NCI-H1048 (cell line): ENCODE measurements at places on chromosomes 16 and 17.

- DNase-seq, result no peak
These were observed 18.4 kb downstream of the KDM8 start for GRCh38 chr16:27221576-27222248.

DNA sequence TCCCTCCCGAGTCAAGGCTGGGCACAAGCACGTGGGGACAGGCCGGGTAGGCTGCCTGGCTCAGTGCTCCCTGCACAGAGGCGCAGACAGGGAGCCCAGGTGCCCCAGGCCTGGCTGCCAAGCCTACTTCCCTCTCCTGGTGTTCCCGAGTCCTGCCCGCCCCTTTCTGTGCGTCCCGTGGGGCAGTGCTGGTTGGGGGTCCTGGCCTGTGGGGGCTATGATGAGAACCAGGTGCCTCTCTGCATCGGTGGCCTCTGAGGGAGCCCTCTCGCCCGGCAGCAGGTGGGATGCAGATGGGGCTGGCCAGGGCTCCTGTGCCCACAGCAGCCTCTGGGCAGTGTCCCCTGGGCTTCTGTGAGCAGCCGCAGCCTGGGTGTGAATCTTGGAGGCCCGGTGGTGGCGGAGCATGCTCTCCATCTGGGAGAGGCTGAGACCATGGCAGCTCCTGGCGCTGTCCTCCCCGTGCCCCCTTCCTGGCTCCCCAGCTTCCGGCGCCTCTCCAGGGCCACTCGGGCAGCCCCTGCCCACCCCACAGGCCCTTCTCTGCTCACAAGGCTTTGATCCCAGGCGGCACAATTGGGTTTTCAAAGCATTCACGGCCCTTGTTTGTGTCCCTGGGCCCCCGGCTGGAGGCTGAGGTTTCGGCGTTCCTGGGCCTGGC, 7.2 kb downstream of the CENPX start:
- DNase-seq, result no peak

GRCh38 chr16:89733792-89734191, 12.5 kb downstream of the ZNF276 start:
- no peak for DNase-seq

DNA sequence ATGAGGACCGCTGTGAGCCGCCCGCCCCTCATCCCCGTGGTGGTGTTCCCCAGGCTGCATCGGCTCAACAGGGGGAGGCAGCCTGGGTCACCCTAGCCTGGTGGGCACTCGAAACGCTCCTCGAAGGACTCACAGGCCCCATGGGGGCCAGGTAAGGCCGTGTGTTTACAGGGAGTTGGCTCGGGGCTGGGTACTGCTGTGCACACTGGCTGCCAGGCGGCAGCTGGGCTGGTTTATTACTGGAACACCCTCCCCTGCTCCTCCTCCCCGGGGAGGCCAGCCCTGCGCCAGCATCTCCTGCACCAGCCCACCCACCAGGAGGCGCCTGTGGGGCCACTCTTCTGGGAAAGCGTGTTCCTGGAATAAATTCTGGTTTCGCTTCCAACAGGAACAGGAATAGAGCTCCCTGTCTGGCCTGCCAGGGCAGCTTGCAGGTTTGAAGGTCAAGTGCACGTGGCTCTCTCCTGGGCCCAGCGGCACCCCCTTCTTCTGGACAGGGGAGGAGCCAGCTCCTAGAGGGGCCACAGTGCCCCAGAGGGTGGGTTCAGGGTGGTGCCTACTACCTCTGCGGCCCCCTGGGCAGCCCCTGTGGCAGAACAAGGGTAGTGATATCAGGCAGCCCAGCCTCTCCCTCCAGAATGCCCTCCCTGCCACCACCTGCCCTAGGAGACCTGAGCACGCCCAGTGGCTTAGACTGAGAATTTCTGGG, 11.3 kb downstream of the MCRIP1 start:
- DNase-seq, result peak; percentile 46

GRCh38 chr17:76079956-76080767, 1.2 kb downstream of the ZACN start:
- DNase-seq, result no peak

DNA sequence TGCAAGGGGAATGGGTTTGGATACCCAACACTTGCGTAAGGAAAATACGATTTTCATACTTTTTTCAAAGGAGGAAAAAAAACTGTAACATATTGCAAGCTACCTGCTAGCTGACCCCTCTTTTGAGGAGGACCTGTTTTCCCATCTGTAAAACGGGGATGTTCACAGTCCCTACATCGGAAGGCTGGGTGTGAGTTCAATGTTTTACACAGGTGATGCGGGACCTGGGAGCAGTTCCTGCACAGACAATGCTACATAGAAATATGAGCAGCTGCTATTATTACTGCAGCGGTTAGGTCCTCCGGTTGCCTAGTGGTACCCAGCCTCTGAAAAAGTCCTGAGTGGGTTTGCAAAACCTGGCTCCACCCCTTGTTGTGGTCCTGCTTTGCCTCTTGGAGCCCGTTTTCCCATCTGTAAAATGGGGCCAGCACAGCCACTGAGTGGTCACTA, 3.5 kb downstream of the SOCS1 start:
- no peak for DNase-seq

DNA sequence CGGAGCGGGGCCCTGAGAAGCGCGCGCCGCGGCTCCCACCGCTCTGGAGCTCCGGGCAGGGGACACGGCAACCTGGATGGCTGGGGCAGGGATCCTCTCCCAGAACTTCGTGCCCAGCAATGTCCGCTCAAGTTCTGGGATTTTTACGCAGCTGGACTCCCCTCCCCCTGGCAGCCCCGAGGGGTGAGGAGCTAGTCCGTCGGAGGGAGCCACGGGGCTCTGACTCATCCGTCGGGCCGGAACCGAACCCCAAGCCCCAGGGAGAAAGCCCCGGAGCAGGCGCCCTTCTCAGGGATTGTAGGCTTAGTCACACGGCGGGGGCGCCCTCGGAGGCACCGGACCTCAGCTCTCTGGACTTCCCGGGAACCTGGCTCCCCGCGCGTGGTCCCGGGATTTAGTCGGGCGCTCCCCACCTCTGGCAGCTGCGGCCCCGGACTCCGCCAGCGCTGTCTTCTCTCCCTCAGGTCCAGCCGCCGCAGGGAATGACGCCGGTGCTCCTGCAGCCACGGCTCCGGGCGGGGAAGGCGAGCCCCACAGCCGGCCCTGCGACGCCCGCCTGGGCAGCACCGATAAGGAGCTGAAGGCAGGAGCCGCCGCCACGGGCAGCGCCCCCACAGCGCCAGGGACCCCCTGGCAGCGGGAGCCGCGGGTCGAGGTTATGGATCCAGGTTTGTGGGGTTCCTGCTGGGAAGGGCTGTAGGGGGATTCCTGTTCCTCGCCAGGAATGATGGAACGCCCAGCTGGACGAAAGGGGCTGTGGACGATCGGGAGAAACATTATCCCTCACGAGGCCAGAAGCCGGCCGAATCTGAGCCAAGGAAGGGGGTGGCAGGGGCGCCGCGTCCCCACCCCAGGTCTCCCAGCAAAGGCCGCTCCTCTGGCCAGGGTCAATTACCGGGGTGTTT, 830 bp downstream of the SPHK1 start:
- DNase-seq, result no peak

GRCh38 chr16:71429581-71429980, 12.3 kb downstream of the TLE7 start:
- no peak for DNase-seq

GRCh38 chr17:55654022-55654421, 68.6 kb downstream of the TMEM100 start:
- no peak for DNase-seq

- no peak for DNase-seq
These were observed 28.6 kb downstream of the EPN2 start for GRCh38 chr17:19265755-19266154.

DNA sequence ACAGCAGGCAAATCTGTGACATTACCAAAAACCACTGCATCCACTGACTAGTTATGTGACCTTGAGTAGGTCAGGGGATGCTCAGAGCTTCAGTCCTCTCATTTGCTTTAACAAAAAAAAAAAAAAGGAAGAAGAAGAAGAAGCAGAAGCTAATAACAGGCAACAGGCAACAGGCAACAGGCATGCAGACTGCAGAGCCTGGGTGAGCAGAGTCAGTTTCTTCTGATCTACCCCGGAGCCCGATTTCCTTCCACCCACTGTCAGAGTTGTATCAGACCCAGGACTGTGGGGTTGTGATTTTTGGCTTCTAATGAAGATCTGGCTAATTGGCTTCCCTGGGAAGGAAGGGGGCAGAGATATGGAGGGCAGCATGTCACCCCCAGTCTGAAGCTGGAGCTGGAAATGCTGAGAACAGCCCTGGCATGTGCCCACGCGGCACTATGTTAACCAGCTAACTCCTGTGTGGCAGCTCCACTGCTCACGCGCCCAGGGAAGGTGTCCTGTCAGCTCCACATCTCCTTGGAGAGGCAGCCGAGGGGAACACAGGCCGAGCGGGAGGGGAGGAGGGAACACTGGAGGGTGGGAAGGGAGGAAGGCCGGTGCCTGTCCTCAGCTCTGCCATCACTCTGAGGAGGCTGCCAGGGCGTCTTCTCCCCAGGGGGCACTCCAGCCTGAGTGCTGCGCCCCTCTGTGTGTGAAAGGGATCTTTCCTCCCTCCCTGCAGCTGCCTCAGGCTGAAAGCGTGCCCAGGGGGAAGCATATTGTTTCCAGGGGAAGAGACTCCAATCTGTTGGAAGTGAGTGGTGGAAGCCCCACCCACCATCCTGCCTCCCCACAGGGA, 17.6 kb downstream of the SRCIN1 start:
- no peak for DNase-seq

DNA sequence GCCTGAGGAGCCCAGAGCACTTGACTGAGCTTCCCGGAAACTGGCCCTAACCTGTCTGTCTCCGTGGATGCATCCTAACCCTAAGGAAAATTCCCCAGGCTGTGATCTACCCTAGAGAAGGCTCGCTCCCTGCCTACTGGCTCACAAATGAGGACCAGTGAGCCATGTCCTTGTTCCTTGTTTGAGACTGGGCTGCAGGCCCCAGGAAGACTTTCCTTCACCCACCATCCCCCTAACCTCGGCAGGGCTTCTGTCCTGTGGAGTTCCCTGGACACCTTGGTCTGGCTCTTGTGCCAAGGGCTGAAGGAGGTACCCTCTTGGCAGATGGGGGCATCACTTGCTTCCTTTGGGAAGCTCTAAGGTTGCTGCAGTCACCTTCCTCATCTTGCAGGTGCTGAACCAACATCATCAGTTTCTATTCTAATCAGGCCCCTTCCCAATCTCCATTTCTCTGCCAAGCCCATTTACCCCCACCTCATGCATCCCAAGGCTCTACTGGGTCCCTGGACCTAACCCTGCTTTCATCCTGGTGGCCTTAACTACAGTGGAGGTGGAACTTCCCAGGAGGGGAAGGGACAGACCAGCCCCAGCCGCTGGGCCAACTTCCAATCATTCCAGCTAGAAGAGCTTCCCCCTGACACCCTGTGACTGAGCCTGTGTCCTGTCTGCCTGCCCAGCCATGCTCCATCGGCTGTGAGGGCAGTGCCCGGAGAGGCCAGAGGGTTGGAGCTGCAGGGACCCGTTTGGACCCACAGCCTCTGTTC, 12.4 kb downstream of the RNF40 start:
- no peak for DNase-seq

- DNase-seq, result no peak
These were observed 46.7 kb downstream of the GNA13 start for GRCh38 chr17:65009848-65010247.

- DNase-seq, result no peak
These were observed 45.8 kb downstream of the STAT3 start for GRCh38 chr17:42342242-42343008.

- no peak for DNase-seq
These were observed 31.4 kb upstream of the EIF1 start for GRCh38 chr17:41657176-41657754.

DNA sequence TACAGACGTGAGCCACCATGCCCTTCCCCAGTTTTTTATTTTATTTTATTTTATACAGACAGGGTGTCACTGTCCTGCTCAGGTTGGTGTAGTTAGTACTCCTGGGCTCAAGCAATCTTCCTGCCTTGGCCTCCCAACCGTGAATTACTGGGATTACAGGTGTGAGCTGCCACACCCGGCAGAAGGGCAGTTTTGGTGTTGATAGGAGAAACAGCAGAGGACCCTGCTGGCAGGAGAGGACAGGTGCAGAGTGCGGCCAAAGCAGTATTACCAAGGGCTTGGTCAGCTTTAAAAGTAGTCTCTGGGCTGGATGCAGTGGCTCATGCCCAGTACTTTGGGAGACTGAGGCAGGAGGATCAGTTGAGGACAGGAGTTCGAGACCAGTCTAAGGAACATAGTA, 22.9 kb downstream of the FOXK2 start:
- DNase-seq, result no peak

GRCh38 chr17:58189436-58190146, 2.9 kb upstream of the EPX start:
- DNase-seq, result no peak

DNA sequence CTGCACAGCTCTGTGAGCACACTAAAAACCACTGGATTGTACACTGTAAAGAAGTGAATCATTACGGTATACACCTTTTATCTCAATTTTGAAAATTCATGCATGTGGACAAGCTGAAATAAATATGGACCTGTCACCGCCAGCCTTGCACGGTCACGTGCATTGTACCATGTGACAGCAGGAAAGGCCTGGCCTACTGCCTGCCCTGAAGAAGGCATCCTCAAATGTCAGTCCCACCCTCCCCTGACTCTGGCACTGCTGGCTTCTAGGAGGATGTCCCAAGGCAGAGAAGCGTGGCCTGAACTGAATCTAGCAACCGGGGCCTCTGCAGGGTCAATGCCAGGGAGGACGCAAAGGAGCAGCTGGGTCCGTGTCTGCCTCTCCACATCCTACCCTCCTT, 34.6 kb downstream of the SLC38A8 start:
- DNase-seq, result no peak

GRCh38 chr16:66943426-66944053, 8.2 kb downstream of the CES2 start:
- no peak for DNase-seq

DNA sequence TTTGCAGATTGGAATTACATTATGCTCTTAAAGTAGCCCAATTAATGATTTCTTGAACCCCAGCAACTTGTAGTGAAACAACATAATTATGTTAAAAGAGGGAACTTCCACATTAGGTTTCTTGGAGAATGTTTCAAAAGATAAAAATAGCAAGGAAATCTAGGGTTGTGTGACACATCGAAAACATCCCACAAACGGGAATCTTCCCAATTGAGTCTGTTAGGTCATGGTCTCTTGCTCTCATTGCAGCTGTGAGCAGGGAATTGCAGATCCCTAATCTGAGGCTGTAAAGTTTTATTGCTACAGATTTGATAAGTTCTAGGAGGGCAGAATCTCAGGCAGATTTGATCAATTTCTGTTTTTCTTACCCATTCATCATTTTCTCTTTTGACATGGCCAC, 6.7 kb upstream of the LPO start:
- no peak for DNase-seq

- no peak for DNase-seq
These were observed 29.4 kb downstream of the TEKT3 start for GRCh38 chr17:15311996-15312395.

GRCh38 chr16:53599548-53599947, 96.5 kb upstream of the AKTIP start:
- no peak for DNase-seq

GRCh38 chr16:11355862-11356261, 10.6 kb downstream of the RMI2 start:
- DNase-seq, result no peak

DNA sequence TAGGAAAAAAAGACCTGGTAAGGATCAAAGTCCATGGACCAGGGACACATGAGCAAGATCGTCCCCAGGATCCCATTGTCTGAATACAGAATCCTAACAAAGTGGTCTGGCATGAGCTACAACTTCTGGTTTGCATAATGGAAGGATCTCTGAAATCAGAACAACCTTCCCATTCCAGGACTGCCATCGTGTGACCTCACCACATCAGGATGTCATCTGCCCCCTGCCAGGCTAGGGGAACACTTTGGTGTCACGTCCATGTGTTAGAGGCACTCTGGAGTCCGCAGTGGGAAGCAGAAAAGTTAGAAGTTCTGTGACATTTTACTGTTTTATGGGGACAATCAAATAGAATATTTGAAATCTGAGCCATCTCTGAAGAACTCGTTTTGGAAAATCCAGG, 160.7 kb downstream of the RGS9 start:
- DNase-seq, result no peak
